ENCODE measurements at places on chromosomes 1 and 21. TPM values are rescaled to one million over a fixed set of nuclear protein-coding genes. Genes with fewer than 3 reads are reported as not detected.
A peak's percentile ranks its signal among the peaks of the same experiment; 100 is the strongest.

The ATP1A2 gene
- not detected for total RNA-seq

The DYNLT4 gene
- total RNA-seq: not detected

The PTGER3 gene
- 0.03 TPM for total RNA-seq

The OR14I1 gene
- not detected for total RNA-seq

The VWA5B1 gene
- not detected for total RNA-seq

The IFI44L gene
- not detected for total RNA-seq

The C1orf185 gene
- total RNA-seq: not detected

The PRAMEF17 gene
- total RNA-seq: not detected

The SPRR1A gene
- not detected for total RNA-seq

DNA sequence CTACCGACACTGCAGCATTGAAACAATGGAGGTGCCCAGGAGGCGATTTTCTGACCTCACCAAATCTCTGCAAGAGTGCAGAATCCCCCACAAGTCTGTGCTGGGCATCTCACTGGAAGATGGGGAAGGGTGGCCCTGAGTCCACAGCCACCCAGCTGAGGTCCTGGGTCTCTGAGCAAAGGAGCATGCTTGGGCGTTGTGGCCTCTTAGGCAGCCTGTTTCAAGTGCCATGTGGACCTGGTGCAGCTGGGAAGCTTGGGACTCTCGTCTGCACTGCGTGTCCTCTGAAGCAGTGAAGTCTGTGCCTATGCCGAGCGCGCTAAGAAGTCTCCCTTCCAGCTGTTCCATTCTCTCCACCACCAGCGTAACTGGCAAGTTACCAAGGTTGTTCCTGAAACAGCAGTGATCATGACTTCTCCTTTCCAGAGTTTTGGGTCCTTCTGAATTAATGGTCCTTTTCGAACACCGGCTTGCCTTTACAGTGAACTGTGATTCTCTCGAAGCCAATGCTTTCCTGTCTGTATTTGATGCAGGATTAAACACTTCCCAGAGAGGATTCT, 5.0 kb upstream of the PLA2G2C start:
- no peak for DNase-seq

- no peak for DNase-seq
Measured at GRCh38 chr21:37737507-37737906, 178.8 kb downstream of the KCNJ6 start.

DNA sequence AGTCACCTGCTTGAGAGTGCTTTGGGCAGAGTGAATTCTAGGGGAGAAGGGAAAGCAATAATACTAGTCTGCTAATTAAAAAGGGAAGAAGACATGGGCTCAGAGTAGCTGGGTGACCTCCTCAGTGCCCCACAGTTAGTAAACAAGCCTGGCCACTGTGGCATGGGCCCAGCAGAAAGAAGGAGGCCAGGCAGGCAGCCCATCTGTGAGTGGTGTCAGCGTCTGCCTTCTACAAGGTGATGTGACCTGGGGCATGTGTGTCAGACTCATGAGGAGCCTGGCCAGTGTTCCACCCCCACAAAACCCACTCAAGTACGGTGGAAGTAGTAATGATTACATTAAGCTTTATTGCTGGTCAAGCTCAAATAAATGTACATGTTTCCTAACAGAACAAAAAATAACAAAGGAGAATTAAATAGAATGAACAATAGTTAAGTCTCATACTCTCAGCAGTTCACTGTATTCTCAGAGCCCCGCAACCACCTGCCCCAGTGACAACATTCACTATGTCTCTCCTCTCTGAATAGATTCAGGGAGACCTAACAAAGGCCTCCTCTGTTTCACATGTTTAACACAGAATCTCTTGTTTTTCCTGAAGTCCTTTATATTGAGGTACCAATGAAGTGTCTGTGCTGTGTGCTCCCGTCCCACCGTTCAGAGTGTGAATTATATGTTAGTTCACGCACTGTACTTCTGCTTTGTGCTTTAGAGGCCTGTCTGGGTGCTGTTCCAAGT, 32.5 kb downstream of the SLC22A15 start:
- peak; percentile 75 for DNase-seq

DNA sequence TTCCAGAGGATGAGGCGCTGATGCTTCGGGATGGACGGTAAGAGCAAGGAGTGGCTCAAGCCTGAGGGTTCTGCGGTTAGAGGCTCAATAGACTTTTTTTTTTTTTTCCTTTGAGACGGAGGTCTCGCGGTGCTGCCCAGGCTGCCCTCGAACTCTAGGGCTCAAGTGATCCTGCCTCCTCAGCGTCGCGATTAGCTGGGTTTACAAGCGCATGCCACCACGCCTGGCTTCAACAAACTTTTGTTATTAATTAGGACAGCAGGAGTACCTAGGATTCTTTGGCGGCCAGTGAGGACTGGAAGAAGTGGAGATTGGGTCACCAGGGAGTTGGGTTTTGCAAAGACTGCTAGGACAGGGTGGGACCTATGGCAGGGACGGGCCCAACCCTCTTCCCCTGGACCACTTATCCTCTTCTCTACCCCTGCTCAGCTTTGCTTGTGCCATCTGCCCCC, 587 bp downstream of the SCNM1 start:
- DNase-seq: peak; percentile 63

GRCh38 chr21:44846485-44847260, 26.8 kb downstream of the PTTG1IP start:
- DNase-seq: peak; percentile 34

DNA sequence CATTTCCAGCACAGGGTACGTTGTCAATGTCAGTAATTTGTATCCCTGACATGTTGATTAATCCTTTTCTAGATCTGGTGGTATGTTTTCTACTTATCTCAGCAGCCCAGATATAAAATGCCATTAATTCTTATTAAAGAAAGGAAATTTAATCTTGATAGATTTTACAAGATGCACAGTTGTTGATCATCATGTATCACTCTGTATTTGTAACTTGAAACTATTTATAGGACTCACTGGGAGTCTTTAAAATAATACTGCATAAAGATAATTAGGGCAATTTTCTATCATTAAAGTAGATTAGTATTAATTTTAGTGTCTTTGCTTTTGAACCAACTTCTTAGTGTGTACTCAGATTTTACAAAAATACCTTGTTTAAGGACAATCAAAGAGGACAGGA, 84.9 kb downstream of the GREM2 start:
- DNase-seq: no peak

DNA sequence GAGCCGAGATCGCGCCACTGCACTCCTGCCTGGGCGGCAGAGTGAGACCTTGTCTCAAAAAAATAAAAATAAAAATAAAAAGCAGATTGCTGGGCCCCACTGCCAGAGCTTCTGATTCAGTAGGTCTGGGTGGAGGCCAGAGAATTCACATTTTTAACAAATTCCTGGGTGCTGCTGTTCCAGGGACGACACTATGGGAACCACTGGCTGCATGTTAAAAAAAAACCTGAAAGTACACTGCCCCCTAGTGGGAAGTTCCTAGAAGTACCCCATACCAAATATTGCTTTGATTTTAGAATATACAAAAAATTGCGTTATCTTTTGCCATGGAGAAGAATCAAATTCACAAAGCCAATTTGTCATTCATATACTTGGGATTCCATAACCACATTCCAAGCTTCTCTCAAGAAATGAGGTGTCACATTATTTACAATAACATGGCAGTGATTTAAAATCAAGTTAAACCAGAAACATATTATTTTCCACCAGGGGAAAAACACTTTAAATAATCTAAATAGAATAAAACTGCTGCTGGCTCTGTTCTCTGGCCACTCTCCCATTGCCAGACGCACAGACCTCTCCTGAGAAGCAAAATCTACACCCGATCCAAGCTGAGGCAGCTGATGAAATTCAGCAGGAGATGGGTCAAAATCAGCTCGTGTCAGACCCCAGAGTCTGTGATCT, 27.4 kb downstream of the SYF2 start:
- peak; percentile 67 for DNase-seq

DNA sequence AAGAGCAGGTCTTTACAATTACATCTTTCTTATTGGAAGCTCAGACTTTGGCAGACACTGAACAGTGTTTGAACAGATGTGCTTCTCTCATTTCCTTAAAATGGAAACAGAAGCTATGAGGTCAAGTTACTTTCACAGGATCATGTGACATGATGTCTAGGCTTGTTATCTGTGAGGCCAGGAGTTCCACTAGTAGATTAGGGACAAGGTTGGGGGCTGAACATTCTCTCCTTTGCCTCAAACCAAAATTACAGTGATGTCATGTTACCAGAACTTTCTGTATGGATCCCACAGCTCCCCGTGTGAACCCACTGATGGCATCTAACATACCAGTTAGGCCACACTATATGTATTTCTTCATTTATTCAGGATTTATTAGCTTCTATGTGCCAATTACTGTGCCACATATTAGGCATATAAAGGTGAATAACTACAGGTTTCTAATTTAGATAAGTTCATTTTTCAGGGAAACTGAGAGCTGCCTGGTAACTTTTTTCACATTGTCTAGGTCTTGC, 6.0 kb downstream of the DYNLT5 start:
- DNase-seq: peak; percentile 44

GRCh38 chr1:2575801-2576663, 10.5 kb upstream of the PRXL2B start:
- no peak for DNase-seq

- no peak for DNase-seq
Measured at GRCh38 chr1:11727119-11727518, 8.8 kb upstream of the AGTRAP start.

DNA sequence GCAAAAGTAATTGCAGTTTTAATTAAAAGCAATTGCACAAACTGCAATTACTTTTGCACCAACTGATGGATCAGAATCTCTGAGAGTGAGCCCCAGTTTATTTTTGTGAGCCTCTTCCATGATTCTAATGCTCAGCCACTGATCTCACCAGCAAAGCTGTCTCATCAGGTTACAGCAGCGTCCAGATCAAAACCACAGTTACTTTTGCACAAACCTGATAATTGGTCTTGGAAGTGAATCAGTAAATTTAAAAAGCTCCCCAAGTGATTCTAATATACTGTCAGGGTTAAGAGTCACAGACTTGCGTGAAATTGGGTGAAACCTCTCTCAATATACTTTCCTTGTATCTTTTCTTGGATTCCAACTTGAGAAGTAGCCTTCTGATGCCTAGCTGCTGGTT, 13.5 kb upstream of the CR2 start:
- no peak for DNase-seq

DNA sequence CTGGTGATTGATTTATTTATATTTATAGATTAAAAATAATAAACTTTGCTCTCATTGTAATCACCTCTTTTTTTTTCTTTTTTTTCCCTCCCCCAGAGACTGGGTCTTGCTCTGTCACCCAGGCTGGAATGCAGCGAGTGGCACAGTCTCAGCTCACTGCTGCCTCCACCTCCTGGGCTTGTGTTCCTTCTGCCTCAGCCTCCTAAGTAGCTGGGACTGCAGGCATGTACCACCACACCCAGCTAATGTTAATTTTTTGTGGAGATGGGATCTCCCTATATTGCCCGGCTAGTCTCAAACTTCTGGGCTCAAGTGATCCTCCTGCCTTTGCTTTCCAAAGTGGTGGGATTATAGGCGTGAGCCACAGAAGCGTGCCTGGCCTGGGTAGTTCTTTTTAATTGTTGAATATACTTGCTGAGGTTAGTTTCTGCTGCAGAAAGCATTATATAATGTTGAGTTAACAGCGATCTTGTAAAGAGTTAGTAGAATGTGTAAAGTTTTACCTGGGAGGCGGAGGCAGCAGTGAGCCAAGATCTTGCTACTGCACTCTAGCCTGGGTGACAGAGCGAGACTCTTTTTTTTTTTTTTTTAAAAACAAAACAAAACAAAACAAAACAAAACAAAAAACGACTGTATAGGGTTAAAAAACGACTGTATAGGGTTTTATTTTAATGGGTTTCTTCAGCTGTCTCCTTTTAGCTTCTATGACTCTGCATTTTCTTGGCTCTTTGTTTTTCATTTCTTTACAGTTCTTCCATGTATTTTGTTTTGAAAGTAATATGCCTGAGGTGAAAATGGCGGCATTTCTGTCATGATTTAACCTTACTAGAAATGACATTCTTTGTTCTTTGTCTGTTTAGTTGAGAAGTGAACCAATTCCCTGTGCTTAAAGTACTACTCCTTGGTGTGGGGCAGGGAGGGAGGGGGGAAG, 82.7 kb downstream of the CAMTA1 start:
- DNase-seq: no peak

GRCh38 chr21:16086121-16086520, 356.3 kb downstream of the USP25 start:
- no peak for DNase-seq

DNA sequence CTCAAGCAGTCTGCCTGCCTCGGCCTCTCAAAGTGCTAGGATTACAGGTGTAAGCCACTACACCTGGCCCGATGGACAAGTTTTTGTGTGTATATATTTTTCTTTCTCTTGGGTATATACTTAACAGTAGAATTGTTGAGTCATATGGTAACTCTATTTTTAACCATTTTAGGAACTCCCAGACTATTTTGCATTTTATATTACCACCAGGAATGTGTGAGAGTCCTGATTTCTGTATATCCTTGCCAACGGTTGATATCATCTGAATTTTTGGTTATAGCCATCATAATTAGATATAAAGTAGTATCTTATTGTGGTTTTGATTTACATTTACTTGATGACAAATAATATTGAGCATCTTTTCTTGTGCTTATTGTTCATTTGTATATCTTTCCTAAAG, 20.7 kb downstream of the FNBP1L start:
- DNase-seq: no peak

DNA sequence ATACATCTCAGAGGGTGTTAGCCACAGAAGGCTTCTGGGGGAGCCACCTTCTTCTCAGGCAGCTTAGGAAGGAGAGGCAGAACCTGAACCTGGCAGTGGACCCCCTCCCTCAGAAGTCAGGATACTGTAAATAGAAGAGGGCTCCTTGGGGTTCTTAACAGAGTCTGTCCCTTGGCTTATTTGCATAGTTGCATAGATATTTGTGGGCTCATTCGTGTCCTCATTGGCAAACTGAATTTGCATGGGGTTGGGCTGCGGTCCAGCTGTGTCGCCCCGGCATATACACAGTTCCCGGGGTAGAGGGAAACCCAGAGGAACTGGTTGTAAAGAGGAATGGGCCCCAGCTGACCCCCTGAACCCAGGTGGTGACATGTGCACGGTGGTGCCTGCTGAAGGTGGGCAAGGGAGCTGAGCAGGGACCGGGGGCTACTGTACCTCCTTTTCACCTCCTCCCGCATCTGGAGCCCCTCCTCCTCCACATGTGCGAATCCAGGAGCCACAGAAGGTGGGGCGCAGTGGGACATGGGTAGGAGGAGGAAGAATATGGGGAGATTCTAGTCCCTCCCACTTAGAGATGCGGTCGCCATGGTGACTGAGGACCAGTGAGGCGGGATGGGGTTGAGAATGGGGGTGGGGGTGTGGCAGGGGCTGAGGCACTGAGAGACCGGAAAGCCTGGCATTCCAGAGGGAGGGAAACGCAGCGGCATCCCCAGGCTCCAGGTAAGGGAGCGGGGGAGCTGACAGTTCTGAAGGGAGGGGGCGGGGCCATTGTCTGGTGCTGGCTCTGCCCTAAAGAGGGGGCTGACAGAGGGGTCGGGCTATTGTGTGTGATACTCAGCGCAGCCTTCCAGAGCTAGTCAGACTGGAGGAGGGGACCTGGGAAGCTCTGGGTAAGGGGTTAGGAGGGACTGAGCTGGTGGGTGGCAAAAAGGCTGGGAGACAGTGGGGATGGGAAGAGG, 3.7 kb upstream of the SEMA4A start:
- no peak for DNase-seq

- no peak for DNase-seq
Measured at GRCh38 chr1:154406572-154406879, 1.4 kb downstream of the IL6R start.

Data from SK-MEL-5 (cell line).